ENCODE measurements at places on chromosomes 6 and 20. TPM values are rescaled to one million over a fixed set of nuclear protein-coding genes. Genes with fewer than 3 reads are reported as not detected.
A peak's percentile ranks its signal among the peaks of the same experiment; 100 is the strongest.

DNA sequence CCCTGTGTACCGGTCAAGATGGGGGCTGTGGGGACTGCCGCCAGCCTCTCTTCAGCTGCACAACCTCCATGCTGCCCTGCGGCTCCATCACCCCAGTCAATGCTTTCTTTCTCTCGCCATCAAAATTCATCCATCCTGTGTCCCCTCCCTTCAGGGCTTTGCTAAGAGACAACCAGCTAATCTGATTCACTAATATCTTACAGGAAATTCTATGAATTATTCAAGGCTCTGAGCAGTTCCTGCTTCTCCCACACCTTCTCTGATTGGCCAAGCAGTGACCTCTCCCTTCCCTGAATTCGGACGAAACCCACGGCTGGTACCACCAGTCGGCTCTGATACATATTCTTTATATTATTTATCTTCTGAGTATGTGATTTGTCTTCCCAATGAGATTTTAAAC lies 13.8 kb downstream of the ITPR3 start:
- no peak for DNase-seq

- DNase-seq, result no peak
These were observed 556.5 kb downstream of the BMP2 start for GRCh38 chr20:7323957-7324356.

DNA sequence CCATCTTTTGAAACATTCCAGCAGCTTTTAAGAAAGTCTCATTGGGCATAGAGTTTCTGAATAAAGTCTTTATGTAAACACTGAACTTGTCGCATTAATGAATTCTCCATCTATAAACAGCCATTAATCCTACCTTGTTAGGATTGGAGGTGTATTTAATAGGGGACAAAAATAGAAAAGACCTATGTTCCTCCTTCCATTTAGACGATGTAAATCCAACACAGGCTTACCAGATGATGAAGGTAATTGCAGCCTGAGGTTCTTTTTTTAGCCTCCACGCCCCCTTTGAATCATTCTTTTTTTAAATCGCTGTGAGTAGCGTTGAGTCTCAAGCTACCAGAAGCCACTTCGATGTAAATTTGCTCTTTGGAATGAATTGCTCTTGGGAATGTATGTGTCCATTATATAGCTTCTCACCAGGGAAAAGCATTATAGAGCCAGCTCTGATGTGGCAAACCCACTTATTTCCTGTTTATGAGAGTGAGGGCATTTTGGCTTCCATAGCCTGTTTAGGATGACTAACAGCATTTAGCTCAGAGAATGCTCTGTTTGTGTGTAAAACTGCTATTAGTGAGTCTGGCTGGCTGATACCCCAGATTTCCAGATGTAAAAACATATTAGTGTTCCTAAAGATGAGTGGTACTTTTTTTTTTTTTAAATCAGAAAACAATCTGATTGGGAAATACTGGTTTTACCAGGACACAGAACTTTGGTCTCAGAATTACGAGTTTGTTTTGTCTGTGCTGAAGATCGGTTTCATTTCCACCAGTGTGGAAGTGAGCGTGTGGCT lies 74.9 kb upstream of the CLDN20 start:
- no peak for DNase-seq

GDAP1L1 gene
- not detected for total RNA-seq

DNA sequence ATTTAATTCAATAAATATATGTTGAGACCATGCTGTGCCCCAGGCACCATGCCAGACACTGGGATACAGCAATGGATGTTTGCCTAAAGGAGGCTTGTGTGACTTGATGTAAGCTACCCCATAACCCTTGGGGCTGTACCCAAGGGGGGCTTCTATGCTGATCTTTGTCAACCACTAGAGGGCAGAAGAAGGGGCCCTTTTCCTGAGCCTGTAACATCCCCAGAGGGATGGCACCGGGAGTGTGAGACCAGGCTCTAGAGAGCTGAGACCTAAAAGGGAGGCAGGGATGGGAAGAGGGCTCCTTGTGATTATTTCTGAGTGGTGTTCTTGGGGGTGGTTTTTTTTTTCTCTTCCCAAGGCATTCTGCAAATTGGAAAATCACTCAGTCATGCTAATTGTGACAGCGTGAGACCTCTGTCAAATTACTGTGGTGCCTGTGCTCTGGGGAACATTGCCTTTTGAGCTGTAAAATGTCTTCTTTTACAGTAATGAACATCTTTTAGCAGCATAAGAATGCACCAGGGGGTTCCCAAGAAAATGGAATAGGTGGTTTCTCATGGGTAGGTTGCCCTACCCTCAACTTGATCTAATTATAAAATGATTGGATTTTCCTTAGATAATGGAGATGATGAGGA lies 138.7 kb upstream of the SLC24A3 start:
- no peak for DNase-seq

COL11A2 gene
- 1.9 TPM for total RNA-seq

DNA sequence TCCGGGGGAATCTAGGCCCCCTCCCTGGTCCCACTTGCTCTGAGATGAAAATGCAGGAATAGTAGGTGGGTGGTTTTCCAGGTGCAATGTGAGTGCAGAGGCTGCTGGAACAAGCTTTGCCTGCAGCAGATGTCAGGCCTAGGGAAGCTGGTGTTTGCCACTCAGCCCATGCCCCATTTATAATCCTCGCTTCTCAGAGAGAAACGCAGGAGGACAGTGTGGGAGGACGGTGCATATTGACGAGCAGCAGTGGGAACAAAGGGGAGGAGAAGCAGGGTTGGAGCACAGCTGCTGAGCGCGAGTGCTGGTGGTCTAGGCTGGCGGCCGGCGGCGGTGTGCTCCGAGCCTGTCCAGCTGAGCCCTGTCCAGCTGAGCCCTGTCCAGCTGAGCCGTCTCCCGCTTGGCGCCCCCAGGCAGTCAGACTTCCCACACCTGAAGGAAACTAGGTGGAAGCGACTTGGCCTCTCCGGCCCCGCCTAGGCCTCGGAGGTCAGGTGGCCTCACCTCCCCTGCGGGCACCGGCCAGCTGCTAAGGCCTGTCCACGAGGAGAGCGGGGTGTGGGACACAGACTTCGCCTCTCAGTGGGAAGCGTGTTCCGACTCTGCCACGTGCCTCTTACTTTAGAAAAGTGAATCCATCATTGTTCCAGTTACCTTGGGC lies 49.7 kb upstream of the FRMD1 start:
- DNase-seq, result no peak

DNA sequence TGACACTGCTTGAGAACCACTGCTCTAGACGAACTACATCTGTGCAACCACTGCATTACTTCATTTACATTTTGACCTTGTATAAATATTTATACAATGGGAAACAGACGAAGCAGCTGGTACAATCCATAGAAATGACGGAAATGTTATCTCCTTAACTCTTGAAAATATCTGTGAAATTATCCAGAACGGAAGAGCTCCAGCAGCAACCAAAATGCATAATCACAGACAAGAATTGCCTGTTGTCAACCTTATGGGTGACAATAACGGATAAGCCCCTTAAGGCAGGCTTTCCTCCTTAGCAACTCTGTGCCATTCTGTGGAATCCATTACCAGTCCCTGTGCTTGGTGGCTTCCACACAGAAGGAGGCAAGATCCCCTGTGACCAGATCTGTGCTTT lies 115.4 kb downstream of the DTNBP1 start:
- DNase-seq, result no peak

DNA sequence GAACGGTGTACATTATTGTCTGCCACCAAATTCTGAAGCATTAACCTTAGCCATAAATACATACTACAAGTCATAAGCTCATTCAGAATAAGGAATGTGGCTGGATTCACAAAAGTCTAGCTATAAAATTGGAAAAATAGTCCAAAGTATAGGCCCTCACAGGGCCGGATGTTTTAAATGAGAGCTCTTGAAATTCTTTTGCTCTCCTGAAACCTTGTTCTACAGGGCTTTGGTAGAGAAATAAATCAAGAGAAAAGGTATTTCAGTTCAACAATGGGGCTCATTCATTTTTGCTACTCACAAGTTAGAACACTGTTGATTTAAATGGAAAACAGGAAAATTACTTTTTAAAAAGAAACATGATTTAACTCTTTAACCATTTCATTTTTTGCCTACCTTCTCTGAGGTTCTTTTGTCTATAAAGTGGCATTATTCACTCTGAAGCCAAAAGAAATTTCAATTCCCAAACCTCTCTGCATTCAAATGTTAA lies 58.0 kb downstream of the PREP start:
- no peak for DNase-seq

DNA sequence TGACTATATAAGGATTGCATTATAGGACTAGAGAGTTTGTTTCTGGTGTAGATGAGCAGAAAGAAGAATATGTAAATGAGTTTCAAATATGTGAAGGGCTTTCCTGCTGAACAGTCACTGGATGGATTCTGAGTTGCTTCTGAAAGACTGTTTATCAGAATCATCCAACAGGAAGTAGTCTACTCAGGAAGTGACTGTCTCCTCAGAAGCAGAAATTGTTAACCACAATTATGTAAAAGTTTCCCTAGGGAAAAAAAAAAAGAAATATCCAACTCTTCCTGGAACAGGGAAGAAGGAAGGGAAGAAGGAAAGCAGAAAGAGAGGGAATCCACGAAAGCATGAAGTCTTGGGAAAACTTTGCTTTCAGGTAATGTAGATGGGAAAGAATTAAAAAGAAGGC lies 138.9 kb downstream of the TENT5A start:
- no peak for DNase-seq

DNA sequence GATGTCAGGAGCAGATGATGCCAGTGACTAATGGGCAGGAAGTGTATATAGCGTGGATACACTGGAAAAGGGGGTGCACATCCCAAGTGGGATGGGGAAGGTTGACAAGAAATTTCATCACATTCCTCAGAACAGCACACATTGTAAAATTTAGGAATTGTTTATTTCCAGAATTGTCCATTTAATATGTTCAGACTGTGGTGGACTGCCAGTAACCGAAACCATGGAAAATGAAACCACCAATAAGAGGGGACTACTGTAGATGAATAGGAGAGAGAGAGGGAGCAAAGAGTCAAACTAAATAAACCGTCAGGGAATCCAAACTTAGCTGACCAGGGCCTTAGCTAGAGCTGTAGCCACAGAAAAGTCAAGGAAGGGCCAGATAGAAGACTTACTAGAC lies 164.4 kb upstream of the PRDM1 start:
- no peak for DNase-seq

PBOV1 gene
- not detected for total RNA-seq

- no peak for DNase-seq
These were observed 209.4 kb downstream of the CDH4 start for GRCh38 chr20:61461461-61461860.

GRCh38 chr6:80541181-80541580 lies 434.7 kb downstream of the BCKDHB start:
- DNase-seq, result no peak

- no peak for DNase-seq
These were observed 39.9 kb downstream of the BMP6 start for GRCh38 chr6:7765575-7766325.

DNA sequence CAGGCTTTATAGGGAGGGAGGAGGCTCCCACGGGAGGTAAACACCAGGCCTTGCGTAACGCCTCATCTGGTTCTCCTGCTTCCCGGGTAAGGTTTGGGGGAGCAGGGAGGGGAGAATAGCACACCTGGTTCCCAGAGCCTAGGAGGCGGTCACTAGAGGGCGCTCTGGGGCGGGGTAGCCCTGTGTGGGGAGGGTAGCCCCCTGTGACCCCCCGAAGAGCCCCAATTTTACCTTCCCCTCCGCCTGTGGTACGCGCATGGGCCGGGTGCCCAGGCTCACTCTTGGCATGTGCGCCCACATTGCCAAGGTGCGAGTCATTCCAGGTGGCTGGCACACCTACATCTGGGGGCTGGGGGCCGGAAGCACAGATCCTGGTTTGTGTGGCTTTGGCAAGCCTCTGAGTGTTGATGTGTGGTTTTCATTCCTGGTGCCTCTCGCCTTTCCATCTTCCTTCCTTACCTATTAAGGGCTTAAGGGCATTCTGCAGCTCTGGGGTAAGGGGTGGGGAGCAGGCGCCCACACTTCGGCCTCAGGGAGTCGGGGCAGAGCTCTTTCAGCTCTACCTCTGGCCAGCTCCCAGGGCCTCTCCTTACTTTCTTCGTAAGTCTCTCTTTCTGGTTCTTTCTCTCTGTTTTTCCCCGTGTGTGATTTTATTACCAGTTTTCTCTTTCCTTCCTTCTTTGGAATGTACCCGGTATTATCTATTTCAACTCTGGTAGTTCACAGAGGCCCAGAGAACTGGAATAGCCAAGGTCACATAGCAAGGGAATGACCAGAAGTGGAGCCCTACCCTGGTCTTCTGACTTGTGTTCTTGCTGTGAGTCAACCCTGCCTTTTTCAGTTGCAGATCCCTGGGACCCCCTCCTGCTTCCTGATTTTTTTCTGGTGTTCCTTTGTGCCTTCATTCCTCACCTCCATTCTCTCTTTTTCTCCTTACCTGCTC lies 492 bp upstream of the RNF39 start:
- peak; percentile 32 for DNase-seq

DNA sequence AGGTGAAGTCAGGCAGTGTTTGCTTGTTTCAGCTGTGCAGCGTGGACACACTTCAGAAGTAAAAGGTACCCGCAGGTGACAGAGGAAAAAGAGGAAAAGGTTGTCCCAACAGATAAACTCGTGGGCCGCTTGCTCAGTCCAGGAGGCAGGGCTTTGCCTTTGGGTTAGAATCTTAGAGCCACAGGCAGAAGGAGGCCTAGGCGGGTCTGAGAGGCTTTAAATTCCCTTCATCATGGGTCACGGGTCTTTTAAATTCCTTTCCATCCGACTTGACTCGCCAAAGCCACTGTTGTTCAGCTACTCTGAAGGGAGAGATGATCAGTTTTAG lies 48.2 kb downstream of the AGPAT4 start:
- no peak for DNase-seq

PLEKHG1 gene
- 2.0 TPM for total RNA-seq

CLPSL1 gene
- not detected for total RNA-seq

KIAA1755 gene
- total RNA-seq, result not detected

DEFB113 gene
- total RNA-seq, result not detected
